ENCODE measurements at places on chromosomes 4 and X. TPM values are rescaled to one million over a fixed set of nuclear protein-coding genes. Genes with fewer than 3 reads are reported as not detected.

Gene CXCL10
- polyA plus RNA-seq: 0.72 TPM

Gene NXF3
- 0.29 TPM for polyA plus RNA-seq

Gene ZNF157
- 0.06 TPM for polyA plus RNA-seq

Gene TMEM185A
- 19.5 TPM for polyA plus RNA-seq

Gene NAA11
- not detected for polyA plus RNA-seq

Gene UBE2D3
- 388 TPM for polyA plus RNA-seq

Gene BST1
- polyA plus RNA-seq: 1.1 TPM

Gene ZDHHC15
- polyA plus RNA-seq: not detected

Gene PAGE5
- polyA plus RNA-seq: not detected

Gene TLR3
- 9.3 TPM for polyA plus RNA-seq

DNA sequence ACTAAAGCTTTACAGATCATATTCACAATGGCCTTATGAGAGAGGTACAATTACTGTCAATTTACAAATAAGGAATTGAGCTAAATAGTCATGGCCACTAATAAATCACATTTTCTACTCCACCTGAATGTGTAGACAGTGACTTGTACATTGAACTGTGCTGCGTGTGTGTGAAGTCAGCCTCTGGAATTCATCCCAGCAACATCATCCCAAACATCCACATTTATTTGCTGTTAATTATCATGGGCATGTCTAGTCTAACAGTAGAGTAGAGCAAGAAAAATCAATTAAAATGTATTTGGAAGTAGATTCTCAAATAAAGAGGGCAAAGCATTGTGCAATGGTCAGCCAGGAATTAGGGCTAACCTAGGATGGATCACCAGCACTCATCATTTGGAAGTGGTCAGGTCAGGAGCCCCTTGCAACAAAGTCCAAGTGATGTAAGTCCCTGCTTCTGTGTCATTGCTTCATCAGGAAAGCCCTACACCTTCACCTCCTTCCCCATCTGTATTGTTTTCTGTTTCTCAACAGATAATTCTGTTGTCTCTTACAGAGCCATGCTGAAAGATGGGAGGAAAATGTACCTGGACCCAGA is 4.8 kb upstream of the PF4V1 start:
- H3K27me3 ChIP-seq: peaks cover 3% of the 10 kb centered on the region
- no peak overlapping the region for H3K27ac ChIP-seq
- DNase-seq: no peak
- peaks cover 20% of the 10 kb centered on the region for H3K4me1 ChIP-seq

DNA sequence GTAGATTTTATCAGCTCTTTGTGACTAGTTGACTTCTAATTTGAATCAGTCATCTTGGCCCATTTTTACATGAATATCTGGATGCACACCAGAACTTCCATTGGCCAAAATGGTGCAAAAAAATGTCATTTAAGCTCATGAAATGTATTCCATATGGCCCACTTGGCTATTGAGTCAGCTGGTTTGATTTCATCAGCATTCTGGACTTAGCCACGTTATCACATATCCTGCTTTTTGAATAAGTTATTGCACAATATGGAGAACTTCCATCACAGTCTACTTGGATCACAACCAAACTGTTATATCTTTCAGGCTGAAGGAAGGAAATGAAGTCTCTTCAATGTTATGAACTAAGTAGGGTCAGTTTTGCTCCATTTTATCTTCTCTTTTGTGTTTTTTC is 640.6 kb downstream of the PCDH7 start:
- H3K36me3 ChIP-seq: no peaks in the 10 kb centered on the region
- H3K27ac ChIP-seq: no peak overlapping the region
- H3K4me1 ChIP-seq: no peaks in the 10 kb centered on the region

DNA sequence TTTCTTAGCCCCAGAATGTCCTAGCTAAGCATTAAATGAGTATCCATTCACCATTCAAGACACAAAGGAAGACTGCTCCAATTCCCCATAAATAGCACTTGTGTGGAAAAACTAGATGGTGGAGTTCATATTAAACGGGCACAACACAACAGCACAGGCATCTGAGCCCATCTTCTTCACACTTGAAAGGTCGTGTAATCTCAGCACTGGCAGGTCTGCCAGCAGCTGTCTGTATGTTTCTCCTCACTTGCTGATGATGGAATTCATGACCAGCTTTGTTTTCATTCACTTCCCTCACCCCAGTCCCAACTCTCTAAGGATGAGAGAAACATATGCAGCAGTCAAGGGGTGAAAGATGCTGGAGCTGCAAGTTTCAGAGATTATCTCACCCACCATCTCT is 148.7 kb downstream of the AFAP1 start:
- H3K27me3 ChIP-seq: no peaks in the 10 kb centered on the region
- no peak overlapping the region for H3K4me3 ChIP-seq
- no peaks in the 10 kb centered on the region for H3K4me1 ChIP-seq
- H3K36me3 ChIP-seq: peaks cover 9% of the 10 kb centered on the region

GRCh38 chr4:102684610-102685052 is 76.1 kb downstream of the MANBA start:
- H3K4me1 ChIP-seq: peaks cover 37% of the 10 kb centered on the region
- DNase-seq: peak; percentile 75
- H3K36me3 ChIP-seq: no peaks in the 10 kb centered on the region

DNA sequence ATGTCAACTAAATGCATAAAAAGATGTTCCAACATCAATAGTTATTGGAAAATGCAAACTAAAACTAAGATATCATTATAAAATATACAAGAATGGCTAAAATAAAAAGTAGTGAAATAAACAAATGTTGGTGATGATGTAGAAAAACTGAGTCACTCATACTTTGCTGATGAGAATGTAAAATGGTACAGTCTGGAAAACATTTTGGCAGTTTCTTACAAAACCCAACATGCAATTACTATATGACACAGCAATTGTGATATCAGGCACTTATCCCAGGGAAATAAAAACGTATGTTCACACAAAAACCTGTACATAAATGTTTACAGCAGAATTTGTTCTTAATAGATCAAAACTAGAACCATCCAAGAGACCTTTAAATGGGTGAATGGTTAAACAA is 182.6 kb downstream of the RTL9 start:
- H3K36me3 ChIP-seq: no peaks in the 10 kb centered on the region
- no peaks in the 10 kb centered on the region for H3K4me1 ChIP-seq
- H3K27ac ChIP-seq: no peak overlapping the region
- no peak overlapping the region for H3K4me3 ChIP-seq
- DNase-seq: no peak

GRCh38 chrX:136765821-136766356 is 14.8 kb downstream of the ARHGEF6 start:
- H3K4me3 ChIP-seq: no peak overlapping the region
- no peaks in the 10 kb centered on the region for H3K4me1 ChIP-seq
- no peaks in the 10 kb centered on the region for H3K27me3 ChIP-seq
- no peaks in the 10 kb centered on the region for H3K36me3 ChIP-seq
- no peak overlapping the region for H3K27ac ChIP-seq

GRCh38 chr4:78606530-78607095 is 55.0 kb downstream of the ANXA3 start:
- H3K4me1 ChIP-seq: no peaks in the 10 kb centered on the region
- H3K27ac ChIP-seq: no peak overlapping the region
- H3K36me3 ChIP-seq: peaks cover 50% of the 10 kb centered on the region
- no peak for DNase-seq
- H3K27me3 ChIP-seq: no peaks in the 10 kb centered on the region

GRCh38 chr4:4481399-4481994 is 60.4 kb downstream of the STX18 start:
- H3K36me3 ChIP-seq: no peaks in the 10 kb centered on the region
- no peak overlapping the region for H3K27ac ChIP-seq
- H3K4me1 ChIP-seq: peaks cover 6% of the 10 kb centered on the region
- no peaks in the 10 kb centered on the region for H3K27me3 ChIP-seq
- H3K4me3 ChIP-seq: no peak overlapping the region
- no peak for DNase-seq

DNA sequence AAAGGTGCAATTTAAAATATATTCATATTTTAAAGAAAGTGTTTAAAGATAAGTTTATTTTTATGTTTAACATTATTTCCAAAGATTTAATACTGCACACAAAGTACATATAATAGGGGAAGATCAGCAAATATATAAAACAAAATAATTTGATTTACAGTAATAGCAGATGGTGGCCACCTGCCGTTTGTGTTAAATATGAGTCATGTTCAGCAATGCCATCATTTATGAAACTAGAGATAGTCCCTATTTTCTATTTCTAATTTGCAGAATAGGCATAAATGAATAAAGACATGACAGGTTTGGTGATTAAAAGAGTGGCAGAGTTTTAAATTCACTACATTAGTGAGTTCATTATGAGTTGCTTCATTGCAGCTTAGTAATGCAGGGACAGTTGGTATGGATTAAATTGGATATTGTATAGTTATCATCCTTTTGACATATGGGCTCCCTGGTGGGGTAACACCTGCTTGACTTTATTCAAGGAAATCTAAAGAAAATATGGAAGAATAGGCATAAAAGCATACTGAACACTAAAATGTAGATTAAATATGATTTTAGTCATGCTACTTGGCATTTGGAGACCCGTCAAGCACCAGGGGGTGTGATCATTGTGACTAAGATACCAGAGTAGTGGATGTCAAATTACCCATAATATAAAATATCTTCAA is 78.8 kb upstream of the BANK1 start:
- H3K4me1 ChIP-seq: no peaks in the 10 kb centered on the region
- no peak overlapping the region for H3K4me3 ChIP-seq
- H3K27ac ChIP-seq: no peak overlapping the region
- DNase-seq: no peak
- no peaks in the 10 kb centered on the region for H3K27me3 ChIP-seq

DNA sequence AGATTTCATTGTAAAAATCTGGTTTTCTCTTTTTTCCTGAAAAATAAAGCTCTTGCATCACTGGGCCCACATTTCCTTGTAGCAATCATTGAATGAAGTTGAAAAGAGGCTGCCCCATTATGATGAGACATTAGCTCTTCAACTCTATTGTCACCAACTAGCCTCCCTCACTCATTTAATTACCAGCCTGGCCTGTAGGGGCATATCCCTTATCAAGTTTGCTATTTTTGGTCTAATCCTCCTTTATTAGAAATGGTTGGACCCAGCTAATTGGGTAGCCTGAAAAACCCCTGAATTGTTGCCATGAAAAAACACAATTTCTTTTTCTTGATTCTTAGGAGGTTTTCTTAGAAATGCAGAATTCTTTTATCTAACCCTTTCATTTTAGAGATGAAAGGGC is 164.6 kb upstream of the CASK start:
- DNase-seq: no peak
- H3K27me3 ChIP-seq: no peaks in the 10 kb centered on the region
- no peaks in the 10 kb centered on the region for H3K4me1 ChIP-seq
- H3K27ac ChIP-seq: no peak overlapping the region
- H3K36me3 ChIP-seq: no peaks in the 10 kb centered on the region
- H3K4me3 ChIP-seq: no peak overlapping the region

DNA sequence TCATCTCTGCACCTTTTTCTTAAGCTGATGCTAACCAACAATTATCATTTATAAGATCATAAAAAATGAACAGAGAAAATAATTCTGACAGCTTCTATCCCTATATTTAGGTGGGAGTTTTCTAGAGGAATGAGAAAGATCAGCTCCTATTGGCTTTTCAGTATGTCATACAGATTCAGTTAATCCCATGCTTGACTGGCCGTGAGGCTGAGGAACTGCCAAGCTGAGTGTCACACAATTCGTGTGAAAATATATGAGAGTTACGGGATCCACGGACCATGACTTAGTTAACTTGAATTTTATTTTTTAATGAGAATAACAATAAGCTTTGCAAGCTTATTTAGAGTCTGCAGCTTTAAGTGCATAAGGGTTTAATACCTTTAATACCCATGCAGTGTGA is 37.5 kb downstream of the PHEX start:
- H3K27ac ChIP-seq: no peak overlapping the region
- no peaks in the 10 kb centered on the region for H3K27me3 ChIP-seq
- no peak overlapping the region for H3K4me3 ChIP-seq
- H3K36me3 ChIP-seq: no peaks in the 10 kb centered on the region
- no peak for DNase-seq
